ENCODE measurements at places on chromosomes 16 and 17.
A peak's percentile ranks its signal among the peaks of the same experiment; 100 is the strongest.

DNA sequence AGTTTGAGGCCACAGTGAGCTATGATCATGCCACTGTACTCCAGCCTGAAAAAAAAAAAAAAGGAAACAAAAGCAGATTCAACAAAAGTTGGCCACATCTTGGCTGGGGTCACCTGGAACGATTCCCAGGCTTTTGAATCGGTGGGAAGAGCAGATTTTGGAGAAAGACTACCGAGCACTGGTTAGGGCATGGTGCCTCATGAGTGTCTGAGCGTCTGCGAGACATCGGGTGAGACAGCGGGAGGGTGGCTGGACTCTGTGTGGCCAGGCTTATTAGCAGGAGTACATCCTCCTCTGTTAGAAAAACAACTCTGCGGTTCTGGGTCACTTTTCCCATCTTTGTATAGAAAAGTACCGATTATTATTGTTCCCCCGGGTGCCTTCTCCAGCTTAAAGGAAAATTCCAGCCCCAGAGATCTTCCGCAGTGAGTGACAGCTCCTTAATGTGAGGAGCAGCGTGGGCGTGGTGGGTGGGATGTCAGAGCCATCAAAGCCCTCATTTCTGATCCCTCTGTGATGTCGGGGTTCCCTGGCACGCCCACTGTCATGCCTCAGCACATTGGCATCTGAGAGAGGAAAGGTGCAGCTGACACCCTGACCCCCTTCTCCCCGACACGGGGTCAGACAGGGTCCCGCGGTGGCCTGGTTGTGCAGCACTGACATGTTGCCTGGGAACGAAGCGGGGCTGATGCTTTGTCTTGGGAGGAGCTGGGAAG is 6.9 kb downstream of the RGS9 start:
- no peak for DNase-seq

DNA sequence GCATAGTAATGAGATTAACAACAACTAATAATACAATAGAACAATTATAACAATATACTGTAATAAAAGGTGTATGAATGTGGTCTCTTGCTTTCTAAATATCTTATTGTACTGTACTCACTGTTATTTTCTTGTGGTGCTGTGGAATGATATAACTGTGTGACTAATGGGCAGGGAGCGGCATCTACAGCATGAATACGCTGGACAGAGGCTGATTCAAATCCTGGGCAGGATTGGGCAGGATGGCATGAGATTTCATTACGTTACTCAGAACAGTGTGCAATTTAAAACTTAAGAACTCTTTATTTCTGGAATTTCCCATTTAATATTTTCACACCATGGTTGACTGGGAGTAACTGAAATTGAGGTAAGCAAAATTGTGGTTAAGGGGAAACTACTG is 1239.8 kb upstream of the GOT2 start:
- DNase-seq, result no peak

DNA sequence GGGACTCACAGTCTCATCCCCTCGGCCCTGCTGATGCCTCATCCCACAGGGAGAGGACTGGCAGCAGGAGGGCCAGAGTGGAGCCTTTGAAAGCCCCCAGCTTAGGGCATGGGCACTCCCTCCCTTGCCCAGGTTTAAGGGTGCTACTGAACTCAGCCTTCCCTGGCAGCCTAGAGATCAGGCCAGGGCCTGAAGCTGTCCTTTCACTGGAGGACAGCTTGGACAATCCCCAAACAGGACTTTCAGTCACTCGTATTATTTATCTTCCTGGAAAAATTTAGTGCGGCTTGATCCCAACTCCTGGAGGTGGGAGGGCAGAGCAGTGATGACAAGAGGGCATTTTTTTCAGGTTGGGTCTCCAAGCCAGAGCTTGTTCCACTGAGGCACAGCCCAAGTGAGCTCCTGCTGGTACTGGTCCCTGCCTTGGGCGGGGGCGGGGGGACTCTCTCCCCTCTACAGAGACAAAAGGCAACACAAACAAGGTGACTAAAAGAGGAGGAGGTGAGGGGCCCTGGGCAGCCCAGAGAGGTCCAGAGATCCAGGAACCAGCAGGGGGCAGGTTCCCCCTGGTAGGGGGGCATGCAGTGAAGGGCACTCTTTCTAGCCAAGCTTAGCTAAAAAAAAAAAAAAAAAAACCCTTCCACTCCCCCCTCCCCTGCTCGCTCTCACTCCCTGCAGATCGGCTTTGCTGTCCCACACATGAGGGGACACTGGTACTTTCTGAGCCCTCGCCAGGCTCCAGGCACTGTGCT is 1.7 kb downstream of the ZNF385C start:
- no peak for DNase-seq

- no peak for DNase-seq
Observed at GRCh38 chr17:42835732-42836131, 2.5 kb downstream of the PSME3 start.

GRCh38 chr17:81726004-81726403 is 13.9 kb downstream of the SLC25A10 start:
- no peak for DNase-seq

GRCh38 chr17:26962255-26963162 is 331.4 kb upstream of the WSB1 start:
- no peak for DNase-seq

DNA sequence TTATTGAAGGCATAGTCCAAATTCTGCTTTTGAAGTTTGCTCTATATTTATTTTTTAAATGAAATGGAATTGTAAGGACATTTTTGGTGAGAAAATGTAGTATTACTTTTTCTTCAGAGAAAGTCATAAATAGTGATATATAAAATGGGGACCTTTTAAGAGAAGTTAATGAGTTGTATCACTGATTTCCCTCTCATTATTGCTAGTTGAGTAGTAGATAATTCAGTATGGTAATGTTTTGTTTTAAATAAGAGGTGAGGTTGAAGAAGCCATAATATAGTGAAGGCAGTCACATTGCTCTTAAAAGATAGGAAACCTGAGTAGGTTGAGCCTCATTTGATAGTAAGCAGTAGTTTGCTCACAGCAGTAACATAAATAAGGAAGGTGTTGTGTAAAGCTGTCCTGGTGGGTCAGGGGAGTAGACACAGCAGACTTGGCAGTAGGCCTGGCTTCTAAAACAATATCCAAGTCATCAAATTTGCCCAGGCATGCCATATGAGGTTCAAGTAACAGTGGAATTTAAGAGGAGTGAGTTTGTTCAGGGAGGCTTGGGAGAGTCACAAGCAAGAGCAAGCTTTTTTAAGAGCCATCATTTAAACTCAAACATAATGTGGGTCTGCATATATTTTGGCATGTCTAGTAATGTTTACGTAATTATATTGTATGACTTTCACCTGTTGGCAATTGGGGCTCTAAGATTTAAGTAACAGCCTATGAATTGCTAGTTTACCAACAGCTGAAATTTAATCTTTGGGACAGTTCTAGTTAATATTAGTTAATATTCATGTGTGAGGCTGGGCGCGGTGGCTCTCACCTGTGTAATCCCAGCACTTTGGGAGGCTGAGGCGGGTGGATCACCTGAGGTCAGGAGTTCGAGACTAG is 6.5 kb downstream of the NFATC3 start:
- no peak for DNase-seq

DNA sequence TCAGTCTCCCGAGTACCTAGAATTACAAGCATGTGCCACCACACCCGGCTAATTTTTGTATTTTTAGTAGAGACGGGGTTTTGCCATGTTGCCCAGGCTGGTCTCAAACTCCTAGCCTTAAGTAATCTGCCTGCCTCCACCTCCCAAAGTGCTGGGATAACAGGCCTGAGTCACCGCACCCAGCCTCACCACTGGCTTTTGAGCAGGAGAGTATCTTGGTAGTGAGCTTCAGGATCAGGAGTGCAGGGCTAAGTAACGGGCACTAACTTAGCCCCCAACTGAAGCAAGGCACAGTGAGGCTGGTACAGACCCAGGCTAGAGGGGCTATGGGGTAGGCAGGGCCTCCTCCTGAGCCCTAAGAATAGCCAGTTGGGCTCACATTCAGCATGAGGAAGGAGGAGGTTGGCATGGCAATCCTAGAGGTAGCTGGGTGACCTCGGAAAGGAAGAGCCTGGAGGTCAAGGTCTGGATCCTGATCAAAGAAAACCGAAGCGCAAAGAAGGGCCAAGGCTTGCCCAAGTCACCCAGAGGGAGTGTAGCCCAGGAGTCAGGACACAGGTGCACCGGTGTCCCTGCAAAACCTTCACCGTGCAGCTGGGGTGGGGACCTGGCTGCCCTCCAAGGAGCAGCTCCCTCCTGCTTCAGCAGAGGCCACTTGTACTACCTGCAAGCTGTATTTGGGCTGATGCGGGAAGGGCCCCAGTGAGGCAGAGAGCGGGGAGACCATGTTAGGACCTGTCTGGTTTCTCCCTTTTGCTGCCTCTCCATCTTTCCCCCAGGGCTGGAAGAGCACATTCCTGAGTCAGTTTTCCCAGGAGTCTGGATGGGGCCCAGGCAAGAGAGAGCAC is 1.3 kb upstream of the ADGRG5 start:
- DNase-seq, result no peak

DNA sequence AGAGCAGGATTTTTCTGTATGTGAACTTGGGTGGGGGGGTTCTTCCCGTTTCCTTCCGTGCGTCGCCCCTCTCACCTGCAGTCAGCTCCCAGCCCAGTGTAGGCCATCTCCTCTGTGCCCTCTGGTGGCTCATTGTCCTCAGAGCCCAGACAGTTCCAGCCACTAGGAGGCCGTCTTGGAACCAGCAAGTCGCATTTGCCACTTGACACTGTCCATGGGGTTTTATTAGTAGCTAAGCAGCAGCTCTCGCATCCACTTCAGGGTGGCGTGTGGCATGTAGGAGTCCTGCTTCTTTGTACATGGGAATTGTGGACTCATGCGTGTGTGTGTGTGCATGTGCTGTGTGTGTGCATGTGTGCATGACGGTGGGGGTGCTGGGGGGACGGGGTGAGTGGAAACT is 74.0 kb downstream of the SEC14L1 start:
- no peak for DNase-seq

- DNase-seq, result no peak
Observed at GRCh38 chr16:28167221-28167620, 44.5 kb downstream of the XPO6 start.

DNA sequence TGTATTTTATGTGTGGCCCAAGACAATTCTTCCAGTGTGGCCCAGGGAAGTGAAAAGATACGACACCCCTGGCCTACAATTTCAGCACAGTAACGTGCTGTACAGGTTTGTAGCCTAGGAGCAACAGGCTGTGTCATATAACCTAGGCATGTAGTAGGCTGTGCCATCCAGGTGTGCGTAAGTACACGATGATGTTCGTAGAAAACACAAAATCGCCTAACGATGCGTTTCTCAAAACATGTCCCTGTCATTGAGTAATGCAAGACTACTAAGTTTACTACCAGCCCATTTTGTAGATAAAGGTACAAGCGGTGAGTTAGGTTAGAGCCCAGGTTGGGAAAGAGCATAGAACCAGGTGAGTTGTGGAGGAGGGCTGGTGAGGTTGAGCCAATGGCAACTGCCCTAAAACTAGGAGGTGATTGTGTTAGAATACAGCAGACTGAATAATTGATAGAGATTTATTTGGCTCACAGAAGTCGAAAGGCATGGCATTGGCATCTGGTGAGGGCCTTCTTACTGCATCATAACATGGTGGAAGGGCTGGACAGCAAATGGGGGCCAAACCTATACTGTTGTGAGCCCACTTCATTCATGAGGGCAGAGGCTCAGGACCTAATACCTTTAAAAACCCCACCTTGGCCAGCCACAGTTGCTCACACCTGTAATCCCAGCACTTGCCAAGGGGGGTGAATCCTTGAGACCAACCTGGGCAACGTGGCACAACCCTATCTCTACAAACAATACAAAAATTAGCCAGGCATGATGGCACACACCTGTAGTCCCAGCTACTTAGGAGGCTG is 4.2 kb downstream of the EIF1 start:
- no peak for DNase-seq

DNA sequence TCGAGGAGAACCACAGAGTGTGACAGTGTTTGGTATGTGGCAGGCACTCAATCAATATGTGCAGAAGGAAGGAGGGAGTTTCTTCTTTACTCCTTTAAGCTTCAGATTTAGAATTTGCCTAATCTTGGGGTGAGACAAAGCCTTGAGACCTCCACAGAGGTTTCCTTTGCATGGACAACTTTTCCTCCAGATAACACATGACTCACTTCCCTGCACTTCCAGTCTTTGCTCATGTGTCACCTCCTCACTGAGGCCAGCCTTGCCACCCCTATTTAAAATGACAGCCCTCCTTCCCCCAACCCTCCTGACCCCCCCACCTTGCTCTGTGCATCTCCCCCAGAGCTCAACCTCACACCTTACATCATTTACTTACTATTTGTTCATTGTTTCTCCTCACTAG is 17.4 kb upstream of the NOS2 start:
- no peak for DNase-seq

DNA sequence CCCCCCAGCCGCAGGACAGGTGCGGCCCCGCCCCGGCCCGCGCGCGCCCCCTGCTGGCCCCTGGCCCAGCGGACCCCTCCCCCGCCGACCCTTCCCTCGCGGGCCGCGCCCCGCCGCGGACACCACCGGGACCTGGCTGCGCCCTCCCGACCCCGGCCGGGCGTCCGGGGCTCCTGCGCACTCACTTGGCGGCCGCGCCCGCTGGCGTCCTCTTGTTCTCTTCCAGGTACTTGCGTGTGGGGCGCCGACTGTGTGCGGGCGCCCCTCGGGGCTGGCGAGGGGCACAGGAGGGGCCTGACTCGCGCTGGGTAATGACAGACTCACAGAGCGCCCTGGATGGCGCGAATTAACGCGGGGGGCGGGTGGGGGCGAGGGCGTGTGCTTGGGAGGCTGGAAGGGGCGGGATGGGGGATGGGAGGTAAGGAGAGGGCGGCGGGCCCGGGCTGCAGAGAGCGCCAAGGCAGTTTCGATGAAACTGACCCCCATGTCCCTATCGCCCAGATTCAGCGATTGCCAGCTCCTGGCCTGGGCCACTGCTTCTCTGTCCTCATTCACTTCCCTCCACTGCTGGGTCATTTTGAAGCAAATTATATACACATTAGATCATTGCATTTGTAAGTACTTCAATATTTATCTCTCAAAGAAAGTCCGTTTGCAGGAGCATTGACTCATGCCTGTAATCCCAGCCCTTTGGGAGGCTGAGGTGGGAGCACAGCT is 445 bp upstream of the DBNDD1 start:
- DNase-seq, result peak; percentile 57

GRCh38 chr17:8164815-8165131 is 2.0 kb upstream of the VAMP2 start:
- DNase-seq, result no peak

- peak; percentile 8 for DNase-seq
Observed at GRCh38 chr17:40615068-40615840, 32.4 kb downstream of the SMARCE1 start.

DNA sequence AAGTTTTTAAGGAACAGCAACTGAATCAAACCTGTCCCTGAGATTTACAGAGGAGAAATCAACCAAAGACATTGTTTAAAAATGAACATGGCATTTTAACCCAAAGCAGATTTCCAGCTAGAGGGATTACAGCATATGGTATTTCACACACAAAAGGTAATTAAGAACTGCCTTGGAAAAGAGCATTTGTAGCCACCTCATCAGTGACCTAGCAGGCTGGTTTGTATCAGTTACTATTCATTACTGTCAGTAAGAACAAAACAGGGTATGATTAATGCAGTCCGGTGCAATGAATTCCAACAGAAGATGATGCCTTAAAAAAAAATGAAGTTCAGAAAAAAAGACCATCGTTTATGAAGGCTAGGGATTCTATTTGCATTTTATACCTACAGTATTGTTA is 219.9 kb downstream of the CHD9NB start:
- DNase-seq, result peak; percentile 7

GRCh38 chr17:1005361-1005946 is 8.5 kb downstream of the TIMM22 start:
- peak; percentile 4 for DNase-seq

Data from NCI-H2227 treated with DMSO at 0.1 percent for 48 hours (cell line).